Right ventricle myocardium superior (tissue), 1 donor: ENCODE measurements at places on chromosomes 6 and 20.

- DNase-seq, result no peak
Observed at GRCh38 chr6:64155063-64155462, 519.5 kb downstream of the PHF3 start.

- DNase-seq, result no peak
Observed at GRCh38 chr6:116369540-116369939, 1.2 kb upstream of the DSE start.

DNA sequence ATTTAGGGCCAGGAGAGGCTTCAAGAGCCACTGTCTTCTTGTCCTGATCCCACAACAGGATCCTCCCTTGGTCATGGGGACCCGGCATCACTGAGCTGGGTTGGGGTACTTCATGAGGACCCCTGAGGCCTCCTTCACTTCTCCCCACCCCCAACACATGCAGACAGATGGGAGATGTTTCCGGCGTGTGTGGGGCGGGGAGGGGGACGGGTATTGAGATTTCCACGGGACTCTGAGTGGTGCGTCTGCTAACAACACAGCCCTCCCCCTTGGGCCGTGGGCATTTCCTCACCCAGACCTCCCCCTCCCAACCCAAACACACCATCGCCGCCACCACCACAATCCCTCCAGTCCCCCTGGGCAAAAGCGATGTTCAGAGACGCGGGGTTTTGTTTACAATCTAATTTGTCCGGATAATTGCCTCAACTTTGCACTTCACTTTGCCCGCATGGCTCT lies 906 bp upstream of the FOXP4 start:
- DNase-seq, result no peak

- DNase-seq, result no peak
Observed at GRCh38 chr6:134324141-134324540, 6.2 kb upstream of the SGK1 start.
